ENCODE measurements at places on chromosomes 1 and 21. TPM values are rescaled to one million over a fixed set of nuclear protein-coding genes. Genes with fewer than 3 reads are reported as not detected.

DNA sequence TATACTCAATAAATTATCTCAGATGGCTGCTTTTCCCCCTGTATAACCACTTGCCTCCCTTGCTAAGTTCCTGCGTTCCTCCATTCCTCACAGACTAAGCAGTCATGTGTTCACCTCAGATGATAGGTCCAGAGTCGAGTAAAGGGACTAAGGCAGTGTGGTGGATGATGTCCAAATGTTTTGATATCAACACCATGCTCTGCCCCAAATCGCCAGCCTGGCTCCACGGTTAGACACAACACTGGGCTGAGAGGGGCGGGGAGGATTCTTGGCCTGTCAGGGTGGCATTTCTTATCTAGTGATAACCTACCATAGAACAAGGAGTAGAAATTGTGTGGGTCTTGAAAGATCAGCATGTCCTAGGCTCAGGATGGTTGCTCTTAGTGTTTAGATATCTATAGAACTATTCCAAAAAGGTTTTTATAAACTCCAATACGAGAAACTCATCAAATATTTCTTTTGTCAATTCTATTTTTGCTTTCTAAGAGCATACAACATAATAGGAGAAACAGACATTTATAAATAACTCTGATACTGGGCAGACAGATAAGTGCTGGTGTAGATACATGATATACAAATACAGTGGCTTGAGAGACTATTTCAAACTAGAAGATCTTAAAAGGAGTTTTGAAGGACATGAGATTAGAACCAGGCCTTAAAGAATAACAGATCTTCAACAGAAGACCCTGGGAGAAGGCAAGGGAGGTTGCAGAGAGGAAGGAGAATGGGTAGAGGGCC lies 21.5 kb downstream of the GJA5 start:
- no peak for DNase-seq

DNA sequence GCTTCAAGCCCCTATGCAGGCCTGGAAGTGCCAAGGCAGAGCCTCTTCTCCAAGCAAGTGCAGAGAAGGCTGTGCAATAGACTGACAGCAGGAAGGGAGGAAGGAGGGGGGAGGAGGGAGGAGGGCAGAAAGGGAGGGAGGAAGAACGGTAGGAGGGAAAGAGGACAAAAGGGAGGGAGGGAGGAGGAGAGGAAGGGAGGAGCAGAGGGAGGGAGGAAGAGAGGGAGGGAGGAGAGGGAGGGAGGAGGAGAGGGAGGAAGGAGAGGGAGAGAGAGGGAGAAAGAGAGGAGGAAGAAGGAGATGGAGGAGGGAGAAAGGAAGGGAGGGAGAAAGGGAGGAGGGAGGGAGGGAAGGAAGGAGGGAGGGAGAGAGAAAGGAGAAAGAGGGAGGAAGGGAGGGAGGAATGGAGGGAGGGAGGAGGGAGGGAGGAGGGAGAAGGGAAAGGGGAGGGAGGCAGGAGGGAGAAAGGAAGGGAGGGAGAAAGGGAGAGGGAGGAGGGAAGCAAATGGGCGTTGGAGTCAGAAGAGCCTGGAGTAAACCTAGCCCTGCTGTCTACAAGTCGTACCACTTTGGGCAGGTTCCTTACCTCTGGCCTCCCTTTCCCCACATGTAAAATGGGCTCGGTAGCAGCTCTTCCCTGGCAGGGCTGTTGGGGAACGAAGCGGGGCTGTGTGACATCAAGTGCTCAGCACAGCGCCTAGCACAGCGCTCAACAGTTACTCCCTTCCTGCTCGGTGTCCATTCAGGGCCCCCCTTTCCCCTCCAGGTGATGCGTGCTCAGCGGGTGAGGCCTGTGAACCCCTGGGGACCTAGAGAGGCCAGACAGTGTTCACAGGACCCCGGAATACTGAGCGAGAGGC lies 244.6 kb downstream of the NPHP4 start:
- no peak for DNase-seq

GRCh38 chr1:84385347-84385746 lies 12.9 kb upstream of the DNASE2B start:
- no peak for DNase-seq

FCGR2B gene
- polyA plus RNA-seq: not detected

GRCh38 chr1:10614377-10615225 lies 139.9 kb downstream of the PEX14 start:
- DNase-seq: no peak

- DNase-seq: no peak
Measured at GRCh38 chr1:29944253-29944905, 708.1 kb downstream of the PTPRU start.

ETNK2 gene
- polyA plus RNA-seq: 32.9 TPM

- no peak for DNase-seq
Measured at GRCh38 chr1:158989424-158989823, 20.3 kb upstream of the IFI16 start.

DNA sequence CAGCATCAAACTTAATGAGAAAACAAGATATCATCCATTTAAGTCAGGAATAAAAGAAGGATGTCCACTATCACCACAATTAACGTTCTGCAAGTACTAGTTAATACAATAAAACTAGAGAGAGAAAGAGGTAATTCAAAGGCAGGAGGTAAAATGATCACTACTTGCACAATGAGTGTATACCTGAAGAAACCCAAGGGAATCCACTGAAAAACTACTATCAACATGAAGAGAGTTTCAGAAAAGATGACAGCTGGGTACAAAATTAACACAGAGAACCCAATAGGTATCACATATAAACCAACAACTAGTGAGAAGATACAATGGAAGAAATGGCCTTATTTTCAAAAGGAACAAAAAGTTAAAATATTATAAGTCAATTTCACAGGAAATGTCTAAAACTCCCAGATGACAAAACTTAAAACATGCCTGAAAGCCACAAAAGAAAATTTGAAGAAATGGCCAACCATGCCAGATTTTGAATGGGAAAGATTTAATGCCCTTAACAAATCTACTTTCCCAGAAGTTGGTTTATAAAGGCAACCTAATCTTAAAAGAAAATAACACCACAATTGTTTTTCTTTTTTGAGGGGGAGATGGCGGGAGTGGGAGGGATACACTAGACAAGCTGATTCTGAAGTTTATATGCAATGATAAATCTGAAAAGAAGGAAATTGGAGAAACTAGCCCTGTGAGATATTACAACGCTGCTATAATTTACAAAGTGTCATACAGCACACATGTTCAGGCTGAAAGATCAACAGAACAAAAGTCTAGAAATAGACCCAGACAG lies 17.8 kb downstream of the VPS26C start:
- DNase-seq: no peak

- DNase-seq: no peak
Measured at GRCh38 chr1:38239258-38239835, 192.8 kb upstream of the POU3F1 start.

- no peak for DNase-seq
Measured at GRCh38 chr21:40129809-40130208, 262.6 kb downstream of the PCP4 start.

- no peak for DNase-seq
Measured at GRCh38 chr21:34083357-34083756, 10.0 kb downstream of the MRPS6 start.

CFHR1 gene
- 0.13 TPM for polyA plus RNA-seq

DNA sequence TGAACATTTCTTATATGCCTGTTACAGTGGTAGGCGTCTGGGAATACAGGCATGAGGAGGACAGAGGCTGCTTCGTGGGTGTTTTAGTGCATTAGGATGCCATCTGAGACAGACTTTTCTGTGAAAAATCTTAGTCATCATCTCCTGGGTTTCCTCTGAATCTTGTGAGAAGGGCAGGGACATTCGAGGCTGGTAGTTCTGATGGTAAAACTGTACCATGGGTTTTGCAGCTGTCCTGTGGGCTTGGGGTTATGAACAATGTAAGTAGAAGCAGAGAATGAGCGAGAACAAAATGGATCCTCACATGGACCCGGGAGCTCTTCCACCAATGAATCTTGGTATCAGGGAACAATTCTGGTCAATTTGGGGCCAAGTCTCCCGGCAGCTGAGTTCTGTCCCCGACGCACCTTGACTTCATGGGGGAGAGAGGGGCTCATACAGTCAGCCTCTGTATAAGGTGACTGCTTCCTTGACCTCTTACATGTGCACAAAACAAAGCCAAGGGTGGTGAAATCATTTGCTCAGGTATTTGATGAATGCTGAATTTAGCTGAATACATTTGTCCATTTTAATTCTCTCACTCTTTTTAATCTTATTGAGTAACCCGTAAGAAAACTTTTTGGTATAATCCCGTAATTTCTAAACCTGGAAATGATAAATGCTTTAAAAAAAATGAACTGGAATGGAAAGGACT lies 63.6 kb upstream of the ERRFI1 start:
- peak; percentile 47 for DNase-seq

GRCh38 chr1:44405798-44406736 lies 1.0 kb downstream of the RNF220 start:
- peak; percentile 31 for DNase-seq

DNA sequence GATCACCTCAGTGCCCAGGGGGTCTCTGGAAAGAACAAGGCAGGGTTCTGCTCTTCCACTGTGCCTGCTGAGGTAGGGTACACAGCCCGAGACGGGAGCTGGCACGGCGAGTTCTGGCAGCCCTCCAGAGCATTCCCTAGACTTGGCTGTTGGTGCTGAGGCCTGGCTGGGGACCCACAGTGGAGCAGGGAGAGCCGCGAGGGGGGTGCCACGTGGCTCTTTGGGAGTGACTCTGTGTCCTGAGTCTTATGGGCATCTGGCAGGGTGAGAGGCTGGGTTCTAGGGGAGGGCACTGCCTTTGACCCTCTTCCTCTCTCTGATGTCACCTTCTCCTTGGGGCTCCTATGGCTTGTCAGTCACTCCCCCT lies 336.4 kb downstream of the CAMTA1 start:
- no peak for DNase-seq

DNA sequence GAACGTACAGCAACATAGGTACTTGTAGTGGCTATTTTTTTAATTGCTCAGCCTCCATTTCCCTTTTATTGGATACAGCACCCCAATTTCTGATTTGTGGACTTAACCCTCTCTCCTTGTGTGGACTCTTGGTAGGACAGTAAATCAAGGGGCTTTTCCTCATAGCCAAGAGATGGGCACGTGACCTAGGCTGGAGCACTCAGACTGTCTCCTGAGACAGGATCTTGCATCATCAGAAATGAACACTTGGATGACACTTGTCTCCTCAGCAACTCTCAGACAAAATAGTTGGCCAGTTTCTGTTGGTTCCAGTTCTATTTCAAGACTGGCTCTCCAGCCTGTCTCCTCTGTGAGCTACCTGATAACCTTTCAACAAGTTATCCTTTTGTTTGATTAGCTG lies 112.9 kb upstream of the ZNF678 start:
- DNase-seq: no peak

DNA sequence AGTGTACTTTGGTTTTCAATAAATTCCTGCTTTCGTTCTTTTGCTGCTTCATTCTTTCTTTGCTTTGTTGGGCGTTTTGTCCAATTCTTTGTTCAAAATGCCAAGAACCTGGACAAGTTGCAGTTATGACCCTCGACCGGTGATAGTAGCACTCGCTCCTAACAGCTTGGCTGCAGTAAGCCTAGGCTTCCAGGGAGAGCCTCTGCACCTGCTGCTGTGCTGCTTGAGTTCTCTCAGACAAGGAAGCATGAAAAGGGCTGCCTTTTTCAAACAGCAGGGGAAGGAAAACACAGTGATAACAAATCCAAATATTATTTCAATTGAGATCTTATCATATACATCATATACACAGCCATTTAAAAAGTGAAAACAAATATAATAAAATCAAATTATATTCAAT lies 12.8 kb upstream of the RIPK4 start:
- no peak for DNase-seq

DNA sequence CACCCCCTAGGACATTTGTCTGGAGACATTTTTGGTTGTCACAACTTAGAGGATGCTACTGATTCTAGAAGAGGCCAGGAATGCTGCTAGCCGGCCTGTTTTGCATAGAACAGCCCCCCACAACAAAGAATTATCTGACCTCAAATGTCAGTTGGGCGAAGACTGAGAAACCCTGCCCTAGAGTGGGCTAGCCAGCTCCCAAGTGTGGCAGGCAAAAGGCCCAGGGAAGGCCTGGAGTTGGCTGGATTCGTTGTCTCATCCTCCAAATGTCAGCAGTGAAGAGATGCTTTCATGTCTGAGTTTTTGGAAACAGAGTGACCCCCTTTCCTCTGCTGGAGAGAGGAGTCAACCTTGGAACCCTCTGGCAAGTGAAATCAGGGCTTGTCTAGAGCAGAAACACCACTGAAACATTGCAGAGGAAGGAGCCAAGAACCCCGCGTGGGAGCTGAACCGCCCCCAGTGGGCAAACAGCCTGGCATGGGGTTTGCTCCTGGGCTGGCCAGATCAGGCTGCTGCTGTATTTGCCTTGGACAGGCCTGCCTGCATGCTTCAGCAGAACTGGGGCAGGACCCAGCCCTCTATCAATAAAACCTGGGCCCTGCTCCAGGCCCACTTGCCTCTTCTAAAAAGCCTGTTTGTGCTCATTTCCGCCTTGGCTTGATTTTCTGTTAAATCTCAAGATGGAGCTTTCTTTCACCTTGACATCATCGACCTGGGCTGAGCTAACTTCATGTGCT lies 32.9 kb downstream of the RASSF5 start:
- no peak for DNase-seq

GRCh38 chr1:219500327-219500897 lies 112.5 kb downstream of the ZC3H11B start:
- no peak for DNase-seq

- peak; percentile 43 for DNase-seq
Measured at GRCh38 chr1:22641906-22642636, 1.4 kb upstream of the C1QC start.

GRCh38 chr1:185350027-185350442 lies 33.0 kb upstream of the IVNS1ABP start:
- no peak for DNase-seq

KRTAP11-1 gene
- polyA plus RNA-seq: not detected

GRCh38 chr1:220789532-220790147 lies 2.9 kb downstream of the MTARC1 start:
- DNase-seq: no peak

DNA sequence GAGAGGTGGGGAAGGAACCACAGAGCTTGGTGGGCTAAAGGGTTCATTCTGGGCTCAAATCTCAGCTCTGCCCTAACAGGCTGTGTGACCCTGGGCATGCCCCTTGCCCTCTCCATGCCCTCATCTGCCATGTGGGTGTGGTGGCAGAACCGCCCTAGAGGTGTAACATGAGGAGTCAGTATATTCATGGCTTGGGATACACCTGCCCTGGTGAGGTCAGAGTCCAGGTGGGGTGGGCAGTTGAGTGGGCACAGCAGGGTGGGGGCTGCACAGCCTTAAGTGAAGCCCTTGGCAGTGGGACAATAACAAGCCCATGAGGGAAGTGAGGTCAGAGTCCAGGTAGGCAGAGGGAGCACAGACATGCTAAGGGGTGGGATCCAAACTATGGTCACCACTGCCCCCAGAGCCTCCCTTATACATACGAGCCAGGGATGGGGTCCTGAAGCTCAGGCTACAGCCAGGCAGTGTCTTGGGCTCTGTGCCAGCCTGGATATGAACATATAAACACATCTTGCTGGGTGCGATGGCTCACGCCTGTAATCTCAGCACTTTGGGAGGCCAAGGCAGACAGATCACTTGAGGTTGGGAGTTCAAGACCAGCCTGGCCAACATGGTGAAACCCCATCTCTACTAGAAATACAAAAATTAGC lies 59.0 kb upstream of the EFHD2 start:
- DNase-seq: no peak

CR1L gene
- polyA plus RNA-seq: not detected

Data from endothelial cell of umbilical vein (primary cell).